ENCODE measurements at places on chromosomes 5 and 9.

DNA sequence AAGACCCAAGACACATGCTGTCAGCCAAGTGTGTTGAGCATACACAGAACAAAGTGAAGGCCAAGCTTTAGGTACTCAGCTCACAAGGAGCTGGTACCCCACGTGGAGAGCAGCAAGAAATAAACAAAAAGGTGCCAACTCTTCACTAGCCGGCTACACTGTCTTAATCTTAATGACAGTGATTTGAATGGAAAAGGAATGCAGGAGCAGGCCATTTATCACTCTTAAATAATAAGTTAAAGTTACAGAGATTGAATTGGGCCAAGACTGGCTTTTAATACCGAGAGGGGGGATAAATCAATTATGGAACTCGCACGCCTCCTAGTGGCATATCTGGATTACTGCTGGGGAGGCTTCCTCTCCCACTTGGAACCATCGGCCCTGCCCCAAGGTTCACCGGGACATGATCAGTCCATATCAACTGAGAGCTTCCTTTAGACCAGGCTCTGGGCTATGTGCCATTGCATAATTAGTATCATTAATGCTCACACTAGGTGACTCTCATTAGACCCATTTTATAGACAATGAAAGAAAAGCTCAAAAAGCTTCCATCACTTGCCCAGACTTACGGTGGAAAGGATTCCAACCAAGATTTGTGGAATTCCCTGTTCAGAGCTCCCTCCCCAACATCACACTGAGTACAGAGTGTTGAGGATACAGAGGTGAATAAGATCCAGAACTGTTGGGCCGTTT lies 94.0 kb downstream of the ACTL7B start:
- DNase-seq = peak; percentile 4

GRCh38 chr5:31251032-31251431 lies 57.5 kb downstream of the CDH6 start:
- no peak for DNase-seq

DNA sequence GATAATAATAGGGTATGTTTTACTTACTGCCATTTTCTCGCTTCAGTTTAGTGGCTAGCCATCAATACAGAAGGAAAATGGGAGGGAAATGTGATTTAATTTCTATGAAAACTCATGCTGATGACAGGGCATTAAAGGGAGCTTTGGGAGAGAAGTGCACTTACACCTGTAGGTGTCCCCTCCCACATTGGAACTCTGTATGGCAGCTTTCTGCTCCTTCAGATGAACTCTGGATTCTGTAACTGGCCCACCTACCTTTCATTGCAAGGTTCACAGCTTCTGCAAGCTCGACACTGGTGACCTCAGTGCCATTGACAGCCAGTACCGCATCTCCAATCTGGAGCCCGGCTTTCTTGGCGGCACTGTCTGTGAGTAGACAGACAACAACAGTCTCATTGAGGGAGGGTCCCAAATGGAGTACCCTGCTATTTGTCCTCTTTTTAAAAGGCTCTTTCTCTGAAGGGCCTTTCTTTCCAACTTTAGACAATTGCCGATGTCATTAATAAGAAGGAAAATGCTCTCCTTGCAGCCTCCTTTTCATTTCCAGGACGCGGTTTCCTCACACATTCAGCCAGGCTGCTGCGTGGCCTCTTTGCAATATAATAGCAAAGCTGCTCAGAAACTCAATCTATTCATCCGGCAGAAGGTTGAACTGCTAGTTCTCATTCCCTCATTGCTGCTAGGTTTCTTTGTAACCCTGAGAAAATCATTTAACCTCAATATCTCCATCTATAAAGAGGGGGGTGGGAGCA lies 63.6 kb downstream of the NUDT12 start:
- DNase-seq = no peak

DNA sequence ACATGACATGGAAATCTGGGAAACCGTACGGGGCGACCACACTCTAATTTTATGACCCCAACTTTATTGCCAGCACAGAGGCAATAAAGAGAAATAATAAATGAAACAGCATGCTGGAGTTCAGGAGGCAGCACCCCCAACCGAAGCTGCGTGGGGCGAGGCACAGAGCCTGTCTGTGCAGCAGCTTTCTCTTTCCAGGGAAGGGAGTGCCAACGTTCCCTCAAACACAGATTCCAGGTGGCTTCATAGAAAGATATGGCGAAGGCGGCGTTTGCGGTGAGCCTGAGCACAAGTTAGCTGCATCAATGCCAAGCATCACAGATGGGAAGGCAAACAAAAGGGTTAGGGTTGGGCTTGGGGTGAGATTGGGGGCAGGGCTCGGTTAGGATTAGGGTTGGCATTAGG lies 114.8 kb downstream of the HSD17B3 start:
- DNase-seq = no peak

- DNase-seq = no peak
Observed at GRCh38 chr5:157668356-157668755, 3.0 kb upstream of the C5orf52 start.

- DNase-seq = no peak
Observed at GRCh38 chr9:70065572-70065971, 21.9 kb downstream of the MAMDC2 start.

- DNase-seq = no peak
Observed at GRCh38 chr5:125484742-125485641, 738.6 kb upstream of the ZNF608 start.

- no peak for DNase-seq
Observed at GRCh38 chr9:94672811-94673487, 33.6 kb upstream of the FBP1 start.

DNA sequence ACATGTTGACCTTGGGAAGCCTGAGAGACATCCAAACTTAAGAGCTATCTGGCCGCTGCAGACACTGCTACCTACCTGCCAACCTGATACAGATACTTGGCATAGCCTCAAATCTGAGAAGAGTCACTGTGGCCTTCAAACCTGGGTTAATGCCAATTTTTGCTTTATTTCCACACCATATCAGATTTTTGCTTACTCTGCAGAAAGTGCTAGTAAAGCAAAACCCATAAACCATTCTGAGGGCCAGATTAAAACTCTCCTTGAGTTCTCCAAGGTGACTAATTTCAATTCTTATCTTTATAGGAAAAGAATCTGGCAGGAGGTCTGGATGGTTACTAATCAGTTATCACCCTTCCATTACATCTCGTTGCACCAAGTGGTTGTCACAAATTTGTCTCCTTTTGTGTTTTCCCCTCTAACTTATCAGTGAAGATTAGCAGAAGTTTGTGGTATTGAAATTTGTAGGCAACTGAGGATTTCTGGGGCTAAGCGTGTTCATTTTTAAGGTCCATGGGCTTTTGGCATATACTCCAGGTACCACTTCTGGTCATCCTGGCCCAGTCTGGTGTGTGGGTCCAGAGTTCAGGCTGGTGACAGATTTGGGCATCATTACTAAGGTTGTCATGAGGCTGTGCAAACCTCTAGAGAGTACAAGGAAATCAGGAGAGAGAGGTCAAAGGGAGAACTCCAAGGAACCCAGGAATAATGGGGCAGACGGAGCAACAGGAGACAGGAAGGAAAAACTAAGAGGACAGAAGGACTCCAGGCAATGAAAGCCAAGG lies 177.9 kb downstream of the TSSK1B start:
- DNase-seq = no peak

- no peak for DNase-seq
Observed at GRCh38 chr5:66617991-66618768, 22.0 kb downstream of the MAST4 start.

- DNase-seq = peak; percentile 54
Observed at GRCh38 chr9:36008774-36009300, 27.9 kb upstream of the RECK start.

GRCh38 chr5:9947225-9947714 lies 302.4 kb downstream of the ATPSCKMT start:
- DNase-seq = no peak

DNA sequence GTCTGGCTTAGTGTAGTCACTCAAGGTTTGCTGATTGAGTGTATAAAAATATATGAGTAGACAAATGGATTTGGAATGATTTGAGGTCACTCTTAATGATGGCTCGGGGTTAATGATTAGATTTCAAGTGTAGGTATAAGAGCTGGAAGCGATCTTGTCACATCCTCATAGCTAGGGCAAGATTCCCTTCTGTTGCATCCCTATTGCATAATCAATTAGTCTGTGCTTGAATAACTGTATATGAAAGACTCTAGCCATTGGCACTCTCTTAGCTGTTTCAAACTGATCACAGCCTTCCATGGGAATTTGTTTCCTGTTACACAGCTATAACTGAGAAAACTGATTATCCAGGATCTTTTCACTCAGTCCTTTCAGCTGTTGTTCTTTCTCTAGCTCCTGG lies 811.6 kb downstream of the TLE4 start:
- DNase-seq = no peak

DNA sequence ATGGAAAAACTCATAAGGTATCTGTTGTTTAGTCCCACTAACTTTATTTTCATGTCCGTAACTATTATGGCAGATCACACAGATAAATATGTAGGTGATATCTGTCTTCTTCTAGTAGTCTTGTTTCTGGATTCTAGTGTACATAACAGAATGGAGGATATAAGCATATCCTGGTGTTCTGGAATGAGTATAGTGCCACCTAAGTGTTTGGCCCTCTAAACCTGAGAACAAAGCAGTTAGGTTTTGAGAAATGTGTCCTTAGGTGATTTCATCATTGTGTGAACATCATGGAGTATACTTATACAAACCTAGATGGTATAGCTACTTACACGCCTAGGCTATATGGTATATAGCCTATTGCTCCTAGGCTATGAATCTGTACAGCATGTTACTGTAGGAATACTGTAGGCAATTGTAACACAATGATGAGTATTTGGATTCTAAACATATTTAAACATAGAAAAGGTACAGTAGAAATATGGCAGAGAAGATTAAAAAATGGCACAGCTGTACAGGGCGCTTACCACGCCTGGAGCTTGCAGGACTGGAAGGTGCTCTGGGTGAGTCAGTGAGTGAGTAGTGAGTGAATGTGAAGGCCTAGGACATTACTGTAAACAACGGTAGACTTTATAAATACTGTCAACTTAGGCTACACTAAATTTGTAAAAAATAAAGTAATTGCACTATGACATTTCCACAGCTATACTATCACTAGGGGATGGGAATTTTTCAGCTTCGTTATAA lies 150.3 kb upstream of the SLC24A2 start:
- DNase-seq = no peak

GRCh38 chr9:83109296-83109695 lies 46.4 kb upstream of the RASEF start:
- DNase-seq = no peak

DNA sequence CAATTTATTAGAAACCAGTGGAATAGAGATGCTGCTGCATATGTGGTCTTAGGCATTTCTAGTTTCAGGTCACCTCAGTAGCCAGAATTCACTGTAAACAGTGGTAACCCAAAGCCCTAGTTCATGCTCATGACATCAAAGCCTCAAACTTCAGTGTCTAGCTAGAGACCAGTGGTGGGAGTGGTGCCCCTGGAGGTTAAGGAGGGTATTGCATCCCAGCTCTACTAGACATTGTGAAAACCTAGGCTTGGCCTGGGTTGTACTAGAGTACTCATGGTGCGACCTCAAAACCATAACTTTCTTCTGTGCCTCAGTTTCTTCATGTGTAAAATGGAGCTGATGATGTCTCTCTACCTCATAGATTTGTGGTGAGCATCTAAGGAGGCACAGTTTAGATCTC lies 18.8 kb downstream of the COL5A1 start:
- no peak for DNase-seq

DNA sequence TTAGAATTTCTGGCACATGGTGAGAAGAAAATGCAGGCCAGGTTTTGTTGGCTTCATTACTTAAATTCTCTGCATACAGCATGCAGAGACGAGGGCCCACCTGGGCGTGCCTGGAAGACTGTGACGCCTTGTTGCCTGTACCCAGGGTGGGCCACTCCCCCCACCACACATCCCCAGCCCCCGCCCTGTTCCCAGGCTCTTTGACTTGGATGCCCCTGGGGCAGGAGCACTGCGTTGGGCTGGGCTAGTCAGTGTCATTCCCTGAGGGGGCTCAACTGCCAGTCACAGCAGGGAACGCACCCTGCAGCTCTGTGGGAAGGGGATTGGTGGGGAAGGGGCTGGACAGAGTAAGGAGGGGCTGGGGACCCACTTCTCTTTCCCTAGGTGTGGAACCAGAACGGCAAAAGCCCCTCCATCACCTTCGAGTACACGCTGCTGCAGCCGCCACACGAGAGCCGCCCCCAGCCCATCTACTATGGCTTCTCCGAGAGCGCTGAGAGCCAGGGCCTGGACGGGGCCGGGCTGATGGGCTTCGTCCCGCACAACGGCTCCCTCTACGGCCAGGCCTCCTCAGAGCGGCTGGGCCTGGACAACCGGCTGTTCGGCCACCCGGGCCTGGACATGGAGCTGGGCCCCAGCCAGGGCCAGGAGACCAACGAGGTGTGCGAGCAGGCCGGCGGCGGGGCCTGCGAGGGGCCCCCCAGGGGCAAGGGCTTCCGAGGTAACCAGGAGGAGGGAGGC lies 19.6 kb downstream of the ADAMTSL2 start:
- no peak for DNase-seq

- DNase-seq = no peak
Observed at GRCh38 chr9:130634801-130635200, 29.6 kb upstream of the PRDM12 start.

DNA sequence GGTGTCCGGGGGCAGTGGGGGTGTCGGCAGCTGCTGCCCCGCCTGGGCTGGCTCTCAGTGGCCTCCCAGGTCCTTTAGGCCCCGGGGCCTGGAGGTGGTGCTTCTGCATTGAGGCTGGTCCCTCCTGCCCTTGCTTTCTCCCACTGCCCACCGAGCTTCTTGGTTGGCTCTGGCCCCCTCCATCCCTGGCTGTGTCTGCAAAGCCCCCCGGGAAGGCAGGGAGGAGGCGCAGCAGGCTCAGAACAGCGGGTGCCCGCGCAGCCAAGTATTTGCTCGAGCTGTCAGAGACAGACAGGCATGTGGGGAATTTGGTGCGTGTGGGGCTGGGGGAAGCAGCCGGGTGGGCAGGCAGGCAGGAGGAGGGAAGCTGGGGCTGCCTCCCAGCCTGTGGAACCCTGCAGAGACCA lies 11.5 kb downstream of the CXXC5 start:
- DNase-seq = no peak

DNA sequence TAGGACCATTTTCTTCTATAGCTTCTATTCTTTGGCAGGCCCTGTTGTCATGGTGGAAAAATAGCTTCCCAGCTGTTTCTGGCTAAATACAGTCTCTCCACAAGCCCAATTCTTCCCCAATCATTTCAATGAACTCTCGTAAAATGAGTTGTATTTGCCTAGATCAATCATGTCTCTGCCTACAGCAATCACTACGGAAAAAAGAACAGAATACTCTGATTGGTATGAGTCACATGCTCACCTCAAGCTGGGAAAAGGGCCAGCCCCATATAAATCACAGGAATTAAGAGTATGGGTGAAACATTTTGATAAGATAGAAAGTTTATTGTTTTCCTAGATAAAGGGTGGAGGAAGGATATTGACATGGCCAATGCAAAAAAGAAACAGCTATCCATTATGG lies 711.4 kb downstream of the EFNA5 start:
- DNase-seq = no peak

- no peak for DNase-seq
Observed at GRCh38 chr5:106873568-106873967, 797.2 kb downstream of the EFNA5 start.

Data from stimulated activated CD4-positive, alpha-beta T cell treated with anti-CD3 and anti-CD28 coated beads, Interleukin-4, amount 100 ng/mL, for 1 hour (primary cell).